NCI-H1048 (cell line): ENCODE measurements at places on chromosomes 12 and 14.
A peak's percentile ranks its signal among the peaks of the same experiment; 100 is the strongest.

- DNase-seq = no peak
These were observed 700 bp downstream of the PRKAG1 start for GRCh38 chr12:49017891-49018260.

GRCh38 chr12:31011746-31012566, 61.7 kb upstream of the DDX11 start:
- no peak for DNase-seq

- no peak for DNase-seq
These were observed 251.1 kb upstream of the BTG1 start for GRCh38 chr12:92396647-92397252.

DNA sequence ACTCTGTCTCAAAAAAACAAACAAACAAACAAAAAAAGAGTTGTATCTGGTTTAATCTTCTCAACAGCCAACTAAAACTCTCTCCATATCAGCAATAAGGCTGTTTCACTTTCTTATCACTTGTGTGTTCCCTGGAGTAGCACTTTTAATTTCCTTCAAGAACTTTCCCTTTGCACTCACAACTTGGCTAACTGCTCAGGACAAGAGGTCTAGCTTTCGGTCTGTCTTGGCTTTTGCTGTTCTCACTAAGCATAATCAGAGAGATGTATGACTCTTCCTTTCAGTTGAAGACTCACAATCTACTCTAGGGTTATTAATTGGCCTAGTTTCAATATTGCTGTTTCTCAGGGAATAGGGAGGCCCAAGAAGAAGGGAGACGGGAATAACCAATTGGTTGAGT, 12.3 kb downstream of the NEMP1 start:
- DNase-seq = no peak

- DNase-seq = no peak
These were observed 357.1 kb downstream of the RAD51B start for GRCh38 chr14:68176687-68177086.

GRCh38 chr12:70635755-70636154, 1.5 kb downstream of the PTPRB start:
- DNase-seq = no peak

- DNase-seq = no peak
These were observed 27.1 kb upstream of the PLD4 start for GRCh38 chr14:104897330-104898194.

GRCh38 chr12:76007640-76008039, 23.9 kb downstream of the PHLDA1 start:
- no peak for DNase-seq

- no peak for DNase-seq
These were observed 35.1 kb downstream of the PAPLN start for GRCh38 chr14:73272393-73272792.

DNA sequence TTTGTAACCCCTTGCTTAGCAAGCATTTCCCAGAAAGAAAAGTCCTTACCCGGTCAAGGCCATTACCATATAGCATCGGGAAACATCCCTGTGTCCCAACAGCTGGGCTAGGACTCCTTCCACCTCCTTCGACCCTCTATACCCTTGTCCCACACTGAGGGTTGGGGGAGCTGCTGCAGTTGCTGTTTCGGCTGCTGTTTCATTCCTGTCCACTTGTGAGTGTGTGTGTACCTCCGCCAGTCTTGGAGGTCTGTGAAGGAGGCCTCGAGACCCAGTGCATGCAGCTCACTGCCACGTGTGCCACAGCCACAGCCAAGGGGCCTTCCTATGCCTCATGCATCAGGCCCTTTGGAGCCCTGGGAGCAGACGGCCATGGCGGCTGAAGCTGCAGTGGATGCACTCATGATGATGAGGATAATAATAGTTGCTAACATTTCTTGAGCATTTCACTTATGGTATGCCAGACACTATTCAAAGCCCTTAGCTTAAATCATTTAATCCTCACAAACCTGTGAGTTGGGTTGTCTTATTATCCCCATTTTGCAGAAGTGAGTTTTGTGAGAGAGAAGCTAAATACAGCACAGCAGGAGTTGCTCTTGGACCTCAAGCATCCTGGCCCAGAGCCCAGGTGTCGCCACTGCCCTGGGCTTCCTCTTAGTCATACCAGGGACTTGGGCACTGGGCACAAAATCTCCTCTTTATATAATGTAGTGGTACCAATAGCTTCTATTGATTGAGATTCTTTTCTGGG, 156.5 kb downstream of the PRKCH start:
- no peak for DNase-seq

DNA sequence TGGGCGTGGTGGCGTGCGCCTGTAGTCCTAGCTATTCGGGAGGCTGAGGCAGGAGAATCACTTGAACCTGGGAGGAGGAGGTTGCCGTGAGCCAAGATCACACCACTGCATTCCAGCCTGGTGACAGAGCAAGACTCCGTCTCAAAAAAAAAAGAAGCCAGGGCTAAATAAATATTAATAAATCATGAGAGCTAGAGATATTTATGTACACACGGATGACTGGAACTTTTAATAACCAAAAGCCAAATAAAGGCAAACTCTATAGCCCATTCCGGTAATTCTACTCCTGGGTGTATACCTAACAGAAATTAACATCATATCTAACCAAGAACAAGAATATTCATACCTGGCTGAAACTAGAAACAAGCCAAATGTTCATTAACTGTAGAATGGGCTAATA, 7.7 kb upstream of the TRAFD1 start:
- DNase-seq = no peak

DNA sequence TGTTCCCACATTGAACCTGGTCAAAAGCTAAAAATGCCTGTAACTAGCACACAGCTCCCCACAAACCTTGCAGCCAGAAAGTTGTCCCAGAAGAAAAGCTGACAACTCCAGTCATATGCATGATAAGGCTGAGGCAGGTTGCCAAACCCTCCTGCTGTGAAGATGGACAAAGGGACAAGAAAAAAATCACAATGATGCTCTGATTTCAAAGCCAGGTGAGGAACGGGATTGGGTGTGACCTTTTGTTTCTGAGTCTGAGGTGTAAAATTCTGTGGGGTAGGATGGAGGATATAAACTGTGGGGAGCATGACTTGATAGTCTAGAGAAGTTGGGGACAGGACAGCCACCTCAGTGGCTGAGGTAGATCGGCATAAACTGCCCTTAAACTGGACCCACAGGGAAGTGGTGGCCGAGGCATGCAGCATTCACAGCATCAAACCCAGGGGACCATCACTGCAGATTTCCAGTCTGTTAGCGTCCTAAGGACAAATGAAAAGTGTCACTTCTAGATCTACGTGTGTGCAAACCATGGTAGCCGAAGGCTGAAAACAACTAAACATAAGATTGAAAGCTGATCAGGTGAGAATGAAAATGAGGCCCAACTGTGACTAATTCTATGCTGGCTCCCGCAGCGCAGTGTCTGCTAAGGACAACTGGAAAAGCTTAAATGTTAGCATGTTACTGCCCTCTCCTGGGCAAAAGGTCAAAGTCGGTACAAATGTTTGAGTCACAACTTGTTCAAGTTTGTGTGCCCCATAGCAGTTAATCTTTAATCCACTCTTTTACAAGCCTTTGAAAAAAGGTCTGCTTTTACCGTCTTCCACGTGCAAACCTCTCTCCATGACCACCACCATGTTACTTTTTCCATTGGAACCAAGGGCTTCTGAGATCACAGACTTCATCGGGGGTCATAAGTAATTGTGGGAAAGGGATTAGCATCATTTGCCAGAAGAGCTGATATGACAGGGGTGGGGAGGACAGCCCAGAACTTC, 39.8 kb downstream of the GRIN2B start:
- DNase-seq = peak; percentile 39

DNA sequence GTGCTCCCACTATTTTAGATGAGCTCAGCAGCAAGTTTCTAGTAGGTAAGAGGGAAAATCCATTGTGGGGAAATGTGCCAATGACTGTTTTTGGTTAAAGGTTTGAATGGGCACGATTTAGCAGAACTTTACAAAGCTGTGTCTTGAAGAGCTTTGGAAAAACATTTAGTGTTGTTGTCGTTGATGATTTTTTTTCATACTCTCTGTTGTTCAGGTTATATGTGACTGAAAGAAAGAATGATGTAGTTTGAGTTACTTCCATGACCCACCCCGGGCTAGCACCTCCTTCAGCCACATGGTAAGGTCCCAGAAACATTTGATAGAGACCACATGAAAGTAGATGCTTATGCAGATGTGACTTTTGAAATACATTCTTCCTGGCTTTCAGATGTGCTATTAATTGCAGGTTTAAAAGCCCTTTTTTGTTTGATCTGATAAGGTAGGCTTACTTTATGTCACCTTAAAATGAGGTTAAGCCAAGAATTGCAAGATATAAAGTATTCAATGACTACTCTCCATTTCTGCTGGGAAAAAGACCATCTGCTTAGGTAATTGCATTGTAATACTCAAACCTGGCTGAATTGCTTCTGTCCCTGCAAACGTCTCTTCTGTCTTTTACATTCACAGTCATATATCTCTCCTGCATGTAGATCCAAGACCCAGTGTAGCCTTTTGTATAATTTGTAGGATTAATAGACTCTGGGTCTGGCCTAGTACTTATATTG, 250.6 kb downstream of the RGS6 start:
- DNase-seq = no peak

- no peak for DNase-seq
These were observed 566.6 kb downstream of the RPS29 start for GRCh38 chr14:49019467-49020115.

GRCh38 chr14:54170301-54170700, 213.7 kb upstream of the BMP4 start:
- no peak for DNase-seq

- DNase-seq = no peak
These were observed 68.0 kb downstream of the GALNT4 start for GRCh38 chr12:89456565-89456964.

DNA sequence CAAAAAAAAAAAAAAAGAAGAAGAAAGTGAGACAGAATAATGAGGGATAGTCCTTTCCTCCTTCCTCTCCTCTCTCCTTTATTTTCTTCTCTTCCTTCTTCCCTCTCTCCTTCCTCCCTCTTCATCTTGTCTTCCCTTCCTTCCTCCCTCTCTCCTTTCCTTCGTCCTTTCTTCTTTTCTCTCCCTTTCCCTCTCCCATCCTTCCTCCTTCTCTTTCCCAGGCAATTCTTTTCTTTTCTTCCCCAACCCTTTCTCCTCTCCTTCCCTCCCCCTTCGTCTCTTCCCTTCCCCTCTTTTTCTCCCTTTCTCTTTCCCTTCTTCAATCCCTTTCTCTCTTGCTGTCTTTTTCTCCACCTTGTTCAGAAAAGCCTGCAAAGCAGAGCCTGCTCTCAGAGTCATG, 3.6 kb upstream of the CHST11 start:
- no peak for DNase-seq

GRCh38 chr14:97275276-97275675, 478.1 kb downstream of the VRK1 start:
- DNase-seq = no peak

- DNase-seq = no peak
These were observed 122.1 kb upstream of the NRXN3 start for GRCh38 chr14:78048120-78048519.

- no peak for DNase-seq
These were observed 78.4 kb downstream of the PAPOLA start for GRCh38 chr14:96580566-96580965.

GRCh38 chr12:127176804-127177203, 1090.2 kb upstream of the TMEM132C start:
- no peak for DNase-seq

DNA sequence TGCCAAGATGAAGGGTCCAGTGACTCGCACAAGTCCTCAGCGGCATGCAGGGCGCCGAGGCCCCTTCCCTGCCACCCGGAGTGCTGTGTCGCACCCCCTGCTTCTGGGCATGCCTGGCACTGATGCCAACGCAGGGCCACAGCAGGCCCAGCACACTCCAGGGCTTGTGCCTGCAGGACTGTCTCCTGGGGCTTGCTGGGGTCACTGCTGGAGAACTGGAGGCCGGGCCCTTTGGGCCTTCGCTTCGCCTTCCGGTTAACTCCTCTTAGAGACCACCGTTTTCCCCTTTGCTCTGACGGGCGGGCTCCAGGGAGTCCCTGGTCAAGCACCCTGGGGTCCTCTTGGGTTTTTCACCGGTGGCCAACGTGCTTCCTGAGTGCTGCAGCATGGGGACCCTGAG, 79.6 kb downstream of the WDR20 start:
- no peak for DNase-seq

- DNase-seq = no peak
These were observed 35.7 kb downstream of the IQSEC3 start for GRCh38 chr12:101969-102878.

DNA sequence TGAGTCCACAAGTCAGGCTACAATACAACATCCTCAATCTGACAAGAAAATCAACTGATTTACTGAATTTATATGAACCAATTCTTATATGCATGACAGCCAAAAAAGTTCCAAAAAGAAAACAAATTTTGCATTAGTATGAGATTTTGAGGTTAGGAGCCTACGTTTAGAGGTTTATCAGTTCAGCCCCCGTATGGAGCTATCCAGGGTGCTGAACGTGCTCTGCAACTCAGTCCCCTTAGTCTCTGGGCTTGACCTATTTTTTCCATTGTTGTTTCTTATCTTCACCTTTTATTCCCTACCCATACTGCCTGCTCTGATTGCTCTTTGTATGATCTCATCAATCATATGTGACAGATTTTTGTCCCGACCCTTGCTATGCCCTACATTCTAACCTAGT, 693.0 kb downstream of the NRXN3 start:
- DNase-seq = no peak

GRCh38 chr14:45587142-45587541, 334.1 kb upstream of the MIS18BP1 start:
- DNase-seq = no peak

- DNase-seq = no peak
These were observed 78.1 kb downstream of the C14orf132 start for GRCh38 chr14:96117101-96117897.

DNA sequence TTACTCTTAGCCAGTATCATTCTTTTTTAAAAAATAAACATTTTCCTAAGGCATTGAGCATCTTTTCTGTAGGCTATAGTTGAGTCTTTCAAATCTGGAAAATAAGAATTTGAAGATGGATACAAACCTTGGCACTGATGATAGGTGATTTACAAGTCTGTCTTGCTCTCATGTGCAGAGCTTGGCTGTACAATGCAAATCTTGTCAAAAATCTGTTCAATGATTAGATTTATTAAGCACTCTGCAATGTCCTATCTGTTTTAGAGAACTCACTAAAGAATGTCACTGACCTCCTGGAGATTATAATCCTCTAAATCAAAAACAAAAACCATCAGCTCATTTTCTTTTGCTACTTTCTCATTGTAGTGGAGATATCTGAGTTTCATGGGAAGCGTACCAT, 42.8 kb upstream of the AMIGO2 start:
- DNase-seq = no peak

DNA sequence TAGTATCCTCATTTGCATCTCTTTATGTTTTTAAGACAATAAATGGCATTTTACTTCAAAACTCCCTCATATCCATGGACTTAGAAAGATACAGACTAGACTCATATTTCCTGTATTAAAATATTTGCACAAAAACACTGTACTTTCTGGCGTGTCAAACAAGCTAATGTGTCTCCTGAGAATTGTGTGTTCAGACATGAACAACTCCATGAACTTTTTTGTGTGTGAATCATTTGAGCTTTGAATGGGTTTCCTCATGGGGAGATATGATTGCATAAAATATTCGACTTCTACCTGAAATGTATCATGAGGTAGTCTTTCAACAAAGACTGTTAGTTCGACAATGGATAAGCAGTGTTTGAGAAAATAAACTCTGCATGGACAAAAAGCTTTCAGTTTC, 58.8 kb downstream of the TMEM30B start:
- DNase-seq = no peak

GRCh38 chr12:42873401-42873800, 283.9 kb upstream of the PRICKLE1 start:
- no peak for DNase-seq
